ENCODE measurements at places on chromosomes 4 and X. TPM values are rescaled to one million over a fixed set of nuclear protein-coding genes. Genes with fewer than 3 reads are reported as not detected.

CD38 gene
- 93.4 TPM for total RNA-seq

NCAPG gene
- 92.5 TPM for total RNA-seq

POF1B gene
- not detected for total RNA-seq

ETDA gene
- not detected for total RNA-seq
